Right hindlimb (tissue), 1 donor: ENCODE measurements at places on chromosomes 7 and 10.

DNA sequence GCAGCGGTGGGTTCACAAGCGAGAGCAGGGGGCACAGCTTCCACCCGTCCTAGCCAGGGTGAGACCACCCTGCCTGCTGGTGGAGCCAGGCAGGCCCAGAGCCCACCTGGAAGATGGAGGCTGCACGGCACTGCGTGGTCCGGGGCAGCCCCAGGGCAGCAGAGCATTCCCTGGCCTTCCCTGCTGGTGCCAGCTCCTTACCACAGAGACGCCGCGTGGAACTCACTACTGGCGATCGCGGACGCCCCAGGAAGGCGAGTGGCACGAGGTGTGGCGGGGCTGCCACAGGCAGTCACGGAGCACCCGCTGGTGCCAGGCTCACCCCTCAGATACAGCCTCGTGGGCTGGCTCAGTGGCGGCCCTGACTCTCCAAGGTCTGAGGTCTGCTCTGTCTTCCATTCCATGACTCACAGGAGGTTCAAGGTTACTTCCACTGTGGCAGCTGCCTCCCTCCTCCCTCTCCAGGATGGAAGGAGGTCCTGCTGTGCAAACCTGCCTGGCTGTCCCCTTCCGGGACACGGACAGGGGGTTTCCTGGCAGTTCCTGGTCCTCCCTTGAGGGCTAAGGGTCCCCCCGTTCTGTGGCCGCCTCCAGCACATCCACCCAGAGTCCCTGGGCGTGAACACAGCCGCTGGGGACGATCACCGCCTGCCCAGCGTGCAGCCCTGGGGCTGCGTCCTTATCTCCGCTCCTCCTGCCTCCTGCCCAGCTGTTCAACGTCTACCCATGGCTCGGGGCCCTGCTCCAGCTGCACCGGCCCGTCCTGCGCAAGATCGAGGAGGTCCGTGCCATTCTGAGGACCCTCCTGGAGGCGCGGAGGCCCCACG lies 3.1 kb downstream of the CYP2W1 start:
- DNase-seq, result no peak

GRCh38 chr10:27035163-27035562 lies 65.1 kb downstream of the ANKRD26 start:
- DNase-seq, result no peak

DNA sequence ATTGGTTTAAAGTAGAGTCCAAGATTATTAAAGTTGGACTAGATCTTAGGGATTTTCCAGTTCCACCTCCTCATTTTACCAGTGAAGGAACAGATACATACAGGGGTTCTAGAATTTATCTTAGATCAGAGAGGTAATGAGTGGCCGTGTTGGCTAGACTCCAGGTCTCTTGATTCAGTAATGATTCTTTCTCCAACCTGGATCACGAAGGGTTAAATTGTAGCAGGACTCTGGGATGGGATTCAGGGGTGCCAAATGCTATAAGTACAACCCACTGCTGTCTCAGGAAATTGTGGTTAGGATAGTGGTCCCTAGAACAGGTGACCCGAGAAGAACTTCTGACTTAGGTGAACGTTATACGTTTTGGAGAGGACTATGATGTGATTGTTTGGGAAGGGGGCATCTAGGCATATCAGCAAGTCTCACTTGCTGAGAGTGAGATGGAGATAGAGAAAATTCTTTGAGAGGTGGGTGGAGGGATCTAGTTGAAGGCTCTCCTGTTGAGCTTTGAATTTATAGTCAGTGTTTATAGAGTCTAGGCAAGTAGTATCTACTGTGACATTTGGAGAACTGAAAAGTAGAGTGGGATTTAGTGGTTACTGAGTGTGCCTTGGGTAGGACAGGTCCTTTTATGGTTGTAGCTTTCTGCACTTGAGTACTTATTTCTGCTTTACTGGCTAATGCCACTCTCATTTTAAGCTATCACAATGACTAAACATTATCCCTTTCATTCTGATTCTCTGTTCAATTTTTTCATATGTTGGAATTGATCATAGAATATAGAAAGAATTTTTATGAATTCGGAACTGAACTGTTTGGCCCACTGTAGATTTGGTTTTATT lies 58.3 kb downstream of the ST7 start:
- no peak for DNase-seq

GRCh38 chr7:152594801-152595200 lies 81.1 kb downstream of the XRCC2 start:
- no peak for DNase-seq

- no peak for DNase-seq
Measured at GRCh38 chr10:92729886-92730285, 40.1 kb downstream of the HHEX start.

- no peak for DNase-seq
Measured at GRCh38 chr10:11177381-11177780, 159.7 kb downstream of the CELF2 start.

- DNase-seq, result no peak
Measured at GRCh38 chr10:103793429-103793828, 61.9 kb downstream of the SH3PXD2A start.

GRCh38 chr10:123893651-123894050 lies 2.0 kb upstream of the CPXM2 start:
- DNase-seq, result no peak

GRCh38 chr7:50356212-50356944 lies 51.9 kb downstream of the IKZF1 start:
- no peak for DNase-seq

- no peak for DNase-seq
Measured at GRCh38 chr7:151482883-151483710, 36.6 kb downstream of the RHEB start.

DNA sequence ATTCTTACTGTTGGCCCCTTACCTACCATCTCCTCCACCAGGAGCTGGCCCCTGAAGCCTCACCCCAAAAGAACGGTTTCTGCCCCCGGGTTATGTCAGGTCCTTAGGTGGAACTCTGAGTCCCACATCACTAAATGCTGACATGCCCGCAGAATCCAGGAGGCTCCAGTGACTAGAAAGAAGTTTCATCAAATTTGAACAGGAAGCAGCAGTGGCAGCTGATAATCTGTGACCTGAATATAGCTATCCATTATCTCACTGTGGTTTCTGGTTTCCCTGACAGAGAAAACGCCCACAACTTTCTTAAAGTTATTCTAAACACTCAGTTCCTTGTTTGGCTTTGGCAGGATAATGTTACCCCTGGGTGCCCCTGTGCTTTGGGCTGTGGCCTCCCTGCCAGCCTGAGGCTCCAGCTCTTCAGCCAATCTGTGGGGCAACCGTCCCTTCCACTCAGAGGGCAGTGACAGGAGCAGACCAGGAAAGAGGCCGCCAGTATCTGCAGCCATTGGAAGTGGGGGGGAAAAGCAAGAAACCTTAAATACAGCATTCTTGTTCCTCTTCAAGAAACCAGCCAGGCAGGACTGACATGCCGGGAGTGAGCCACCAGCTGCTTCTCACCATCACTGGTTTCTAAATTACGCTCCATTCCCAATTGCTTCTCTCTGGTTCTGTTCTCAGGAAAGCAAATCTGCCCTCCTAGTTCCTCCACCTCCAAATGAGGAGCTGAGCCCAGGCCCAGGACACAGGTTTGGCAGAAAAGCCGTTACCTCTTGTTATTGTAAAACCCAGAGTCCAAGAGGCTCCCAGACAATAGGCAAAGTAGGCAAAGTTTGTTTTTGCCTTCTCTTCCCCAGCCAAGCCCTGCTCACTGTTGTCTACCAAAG lies 41.2 kb upstream of the VCL start:
- peak; percentile 60 for DNase-seq

DNA sequence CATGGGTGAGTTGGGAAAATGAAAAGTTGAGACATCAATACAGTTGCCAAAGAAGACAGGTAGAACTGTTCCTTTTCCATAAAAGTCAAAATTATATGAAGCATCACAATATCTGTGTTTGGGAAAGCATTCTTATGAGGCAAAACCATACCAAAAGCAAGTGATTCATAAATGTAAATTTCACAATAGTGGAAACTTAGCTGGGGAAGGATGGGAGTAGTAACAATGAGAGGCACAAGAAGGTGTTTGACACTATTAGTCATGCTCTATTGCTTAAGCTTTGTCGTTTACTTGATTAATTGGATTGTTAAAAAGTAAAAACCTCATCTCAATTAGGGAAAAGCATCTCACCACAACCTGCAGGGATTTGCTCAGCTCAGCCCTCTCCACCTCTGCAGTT lies 240.2 kb downstream of the C7orf25 start:
- DNase-seq, result no peak

DNA sequence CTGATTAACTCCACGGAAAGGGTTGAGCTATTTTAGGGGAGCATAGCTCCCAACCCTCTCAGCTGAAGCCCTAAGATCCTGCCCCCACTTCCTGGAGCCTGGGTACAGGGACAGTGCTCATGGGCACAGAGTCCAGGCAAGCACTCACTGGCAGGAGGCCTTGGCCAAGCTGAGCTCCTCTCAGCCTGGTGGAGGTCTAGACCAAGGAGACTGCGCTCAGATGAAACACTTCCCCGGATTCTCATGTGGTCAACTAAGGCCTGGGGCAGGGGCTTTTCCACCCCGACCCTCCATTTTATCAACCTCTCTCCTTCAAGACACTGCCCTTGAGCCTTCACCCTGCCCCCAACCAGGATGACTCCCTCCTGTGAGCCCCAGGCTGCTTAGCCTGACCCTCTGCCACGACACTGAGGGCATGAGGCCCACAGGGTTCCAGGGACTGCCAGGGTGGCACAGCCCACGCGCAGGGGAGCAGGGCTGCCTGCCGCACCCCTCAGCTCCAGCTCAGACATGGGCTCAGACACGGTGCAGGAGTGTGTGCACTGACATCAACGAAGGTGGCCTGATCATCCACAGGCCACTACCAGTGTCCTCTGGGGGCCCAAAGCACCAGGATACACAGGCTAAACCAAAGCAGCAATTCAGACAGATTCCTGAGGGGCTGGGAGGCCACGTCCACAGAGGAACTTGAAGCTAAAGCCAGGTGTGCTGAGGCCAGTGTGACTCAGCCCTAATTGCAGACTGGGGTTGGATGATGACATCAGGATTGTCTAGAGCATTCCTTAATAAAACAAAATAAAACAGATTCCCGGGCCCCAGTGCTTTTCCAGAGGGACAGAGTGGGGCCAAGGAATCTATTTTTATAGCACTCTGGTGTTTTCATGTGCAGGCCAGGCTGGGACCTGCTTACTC lies 18.8 kb downstream of the CHAT start:
- peak; percentile 15 for DNase-seq

DNA sequence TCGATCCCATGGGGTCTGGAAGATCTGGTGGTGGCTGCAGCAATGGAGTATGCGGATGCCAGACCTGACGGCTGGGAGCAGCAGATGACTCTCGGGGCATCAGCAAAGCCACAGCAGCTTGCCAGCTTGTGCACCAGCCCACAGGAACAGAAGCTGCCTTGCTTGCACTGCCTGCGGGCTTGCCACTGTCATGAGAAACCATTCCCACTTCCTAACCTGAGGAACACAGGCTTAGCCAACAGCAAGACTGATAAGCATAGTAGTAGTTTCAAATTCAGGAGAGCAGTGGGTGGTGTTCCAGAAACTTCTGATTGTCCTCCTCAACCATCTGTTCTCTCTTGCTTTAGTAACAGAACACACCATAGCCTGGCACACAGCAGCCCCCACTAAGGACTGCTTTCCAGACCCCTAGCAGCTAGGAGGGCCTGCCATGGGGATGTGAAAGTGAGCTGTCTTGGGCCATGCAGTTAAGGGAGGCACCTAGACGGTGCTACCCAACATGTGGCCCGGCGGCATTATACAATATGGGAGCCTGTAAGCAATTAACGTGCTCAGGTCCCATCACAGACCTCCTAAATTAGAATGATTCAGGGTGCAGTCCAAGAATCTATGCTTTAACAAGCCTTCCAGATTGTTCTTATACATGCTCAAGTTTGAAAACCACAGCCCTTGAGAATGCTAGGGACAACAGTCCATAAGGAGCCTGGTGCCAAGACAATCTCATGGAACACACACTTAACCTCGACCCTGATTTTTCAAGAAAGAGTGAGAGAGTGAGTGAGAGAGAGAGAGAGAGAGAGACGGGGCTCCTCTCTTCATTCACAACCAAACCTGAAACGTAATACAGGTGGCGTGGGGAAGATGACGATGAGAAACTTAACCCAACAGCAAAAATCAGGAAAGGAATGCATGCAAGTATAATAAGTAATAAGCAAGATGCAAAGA lies 7.1 kb downstream of the ANXA11 start:
- DNase-seq, result no peak

GRCh38 chr7:44471436-44471835 lies 19.0 kb downstream of the NUDCD3 start:
- DNase-seq, result no peak

DNA sequence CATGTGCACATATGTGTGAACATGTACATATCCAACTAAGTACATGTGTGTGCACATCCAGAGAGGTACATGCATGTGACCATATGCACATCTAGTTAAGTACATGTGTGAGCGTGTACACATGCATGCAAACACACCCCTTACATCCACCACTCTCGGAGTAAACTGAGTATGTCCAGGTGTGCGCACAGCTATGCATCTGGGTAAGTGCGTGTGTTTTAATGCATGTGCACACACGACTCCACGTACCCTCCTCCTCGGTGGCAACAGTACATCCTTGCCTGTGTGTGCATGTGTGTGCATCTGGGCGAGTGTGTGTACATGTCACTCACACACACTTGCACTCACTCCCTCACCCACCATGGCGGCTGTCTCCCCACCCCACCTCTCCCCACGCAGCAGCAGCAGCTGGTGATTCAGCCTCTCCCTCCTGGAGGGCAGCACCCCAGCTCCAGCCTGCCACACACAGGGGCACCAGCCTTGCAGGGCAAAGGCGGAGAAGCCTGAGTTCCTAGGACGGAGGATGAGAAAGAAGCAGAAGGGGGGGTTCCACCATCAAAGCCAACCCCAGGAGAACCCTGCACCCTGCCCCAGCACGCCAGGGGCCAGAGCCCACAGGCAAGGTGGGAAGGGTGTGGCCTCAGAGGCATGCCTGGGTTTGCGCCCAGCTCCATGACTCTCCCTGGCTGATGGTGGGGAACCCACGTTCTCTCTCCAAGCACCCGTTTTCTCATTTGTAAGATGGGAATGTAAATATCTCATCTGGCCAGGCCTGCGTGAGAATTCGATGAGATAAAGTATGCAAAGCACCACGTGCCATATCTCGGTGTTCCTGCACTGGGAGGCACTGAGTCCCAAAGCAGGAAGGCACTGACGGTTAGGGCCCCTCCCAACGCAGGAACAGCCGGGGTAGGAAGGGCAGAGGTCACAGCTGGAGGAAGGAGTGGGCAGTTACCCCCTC lies 27.7 kb upstream of the DNAAF5 start:
- DNase-seq, result no peak

- DNase-seq, result no peak
Measured at GRCh38 chr7:155764438-155764793, 47.8 kb downstream of the SHH start.

DNA sequence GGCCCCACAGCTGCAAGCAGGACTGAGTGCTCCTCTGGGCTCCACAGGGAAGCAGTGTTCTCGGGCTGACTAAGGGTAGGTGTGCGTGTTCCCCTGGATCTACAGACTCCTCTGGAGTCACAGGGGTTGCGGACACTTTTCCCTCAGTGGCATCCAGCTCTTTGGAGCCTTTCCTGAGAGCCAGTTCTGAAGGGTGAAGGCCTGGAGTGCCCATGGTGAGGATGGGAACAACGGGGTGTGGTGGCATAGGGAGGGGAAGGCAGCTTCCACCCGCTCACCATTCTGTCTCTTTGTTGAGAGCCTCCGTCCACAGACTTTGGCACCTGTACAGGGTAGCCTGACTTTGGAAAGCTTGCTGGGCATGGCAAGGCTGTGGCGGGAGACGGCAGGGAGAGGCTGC lies 104.1 kb upstream of the PCBD1 start:
- DNase-seq, result peak; percentile 13
